ENCODE measurements at places on chromosomes 13 and 19.
A peak's percentile ranks its signal among the peaks of the same experiment; 100 is the strongest.

- DNase-seq: no peak
Measured at GRCh38 chr19:33426621-33427361, 53.3 kb downstream of the CEBPG start.

DNA sequence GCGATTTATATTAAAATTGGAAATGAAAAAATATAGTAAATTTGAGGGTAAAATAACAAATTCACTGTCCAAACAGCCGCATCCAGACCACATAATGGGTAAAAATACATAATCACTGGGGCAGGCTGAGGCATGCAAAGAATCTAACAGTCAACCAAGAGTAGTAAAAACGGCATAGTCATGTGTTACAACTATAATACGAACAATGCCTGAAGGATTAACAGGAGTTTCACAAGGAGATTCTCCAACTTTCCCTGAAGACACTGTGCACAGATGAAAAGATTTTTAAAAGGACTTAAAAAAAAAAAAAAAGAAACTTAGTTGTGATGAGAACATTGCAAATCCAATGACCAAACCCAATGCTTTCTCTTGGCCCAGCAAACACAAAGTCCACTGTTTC lies 20.4 kb upstream of the ATXN8OS start:
- DNase-seq: no peak

- no peak for DNase-seq
Measured at GRCh38 chr19:7376151-7376852, 27.6 kb downstream of the ARHGEF18 start.

DNA sequence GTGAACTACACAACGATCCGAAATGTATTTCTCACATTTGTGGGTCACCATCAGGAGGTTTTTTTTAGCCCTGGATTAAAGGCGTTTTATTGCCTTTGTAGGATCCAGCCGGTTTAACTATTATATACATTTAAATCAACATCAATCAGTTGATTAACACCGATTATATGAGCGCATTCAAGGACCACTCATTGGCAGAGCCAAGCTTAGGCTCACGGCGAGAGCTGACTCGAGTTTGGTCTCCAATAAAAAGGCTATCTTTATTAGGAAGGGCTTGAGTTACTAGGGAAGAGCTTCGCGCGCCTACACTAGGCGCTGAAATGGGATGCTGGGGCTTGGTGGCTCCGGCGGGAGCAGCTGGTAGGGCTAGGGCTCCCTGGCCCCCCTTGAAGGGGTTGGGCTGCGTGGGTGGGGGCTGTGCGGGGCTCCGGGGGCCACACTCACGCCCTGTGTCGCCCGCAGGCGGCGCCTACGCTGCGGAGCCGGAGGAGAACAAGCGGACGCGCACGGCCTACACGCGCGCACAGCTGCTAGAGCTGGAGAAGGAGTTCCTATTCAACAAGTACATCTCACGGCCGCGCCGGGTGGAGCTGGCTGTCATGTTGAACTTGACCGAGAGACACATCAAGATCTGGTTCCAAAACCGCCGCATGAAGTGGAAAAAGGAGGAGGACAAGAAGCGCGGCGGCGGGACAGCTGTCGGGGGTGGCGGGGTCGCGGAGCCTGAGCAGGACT lies 4.2 kb downstream of the PDX1 start:
- DNase-seq: peak; percentile 30

GRCh38 chr19:57583104-57583520 lies 833 bp upstream of the ZIK1 start:
- DNase-seq: no peak

DNA sequence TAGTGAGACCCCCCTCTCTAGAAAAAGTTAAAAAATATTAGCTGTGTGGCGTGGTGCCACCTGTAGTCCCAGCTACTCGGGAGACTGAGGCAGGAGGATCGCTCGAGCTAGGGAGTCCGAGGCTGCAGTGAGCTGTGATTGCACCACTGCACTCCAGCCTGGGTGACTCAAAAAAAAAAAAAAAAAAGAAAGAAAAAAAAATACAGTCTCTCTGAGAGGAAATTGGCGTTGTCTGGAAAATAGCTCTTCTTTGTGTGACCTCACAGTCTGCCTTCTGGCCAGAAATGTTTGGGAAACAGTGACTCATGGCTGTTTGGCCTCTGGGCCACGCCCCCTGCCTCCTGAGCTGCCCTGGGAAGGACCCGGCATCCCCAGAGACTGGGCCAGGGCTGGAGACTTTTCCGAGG lies 10.7 kb downstream of the MARCHF2 start:
- peak; percentile 12 for DNase-seq

GRCh38 chr13:50123002-50123401 lies 107.8 kb downstream of the KCNRG start:
- no peak for DNase-seq

GRCh38 chr13:52027832-52028231 lies 3.3 kb downstream of the UTP14C start:
- no peak for DNase-seq

GRCh38 chr19:54448040-54448773 lies 792 bp upstream of the LENG8 start:
- no peak for DNase-seq

DNA sequence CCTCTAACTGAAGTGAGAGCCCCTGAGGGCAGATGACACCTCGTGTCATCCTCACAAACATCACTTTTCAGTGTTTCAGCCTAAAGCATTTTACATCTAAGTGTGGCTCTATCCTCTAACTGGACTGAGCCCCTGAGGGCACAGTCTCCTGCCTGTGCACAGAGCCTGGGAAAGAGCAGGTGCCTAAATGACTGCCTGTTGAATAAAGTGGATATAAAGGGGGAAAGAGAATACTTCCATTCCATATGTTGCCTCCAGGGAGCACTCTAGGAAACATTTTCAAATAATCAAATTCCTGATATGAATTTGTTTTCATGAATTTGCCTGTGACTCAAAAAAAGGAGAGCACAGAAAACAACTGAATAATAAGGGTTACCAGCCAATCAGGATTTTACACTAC lies 32.2 kb downstream of the CNMD start:
- DNase-seq: no peak

DNA sequence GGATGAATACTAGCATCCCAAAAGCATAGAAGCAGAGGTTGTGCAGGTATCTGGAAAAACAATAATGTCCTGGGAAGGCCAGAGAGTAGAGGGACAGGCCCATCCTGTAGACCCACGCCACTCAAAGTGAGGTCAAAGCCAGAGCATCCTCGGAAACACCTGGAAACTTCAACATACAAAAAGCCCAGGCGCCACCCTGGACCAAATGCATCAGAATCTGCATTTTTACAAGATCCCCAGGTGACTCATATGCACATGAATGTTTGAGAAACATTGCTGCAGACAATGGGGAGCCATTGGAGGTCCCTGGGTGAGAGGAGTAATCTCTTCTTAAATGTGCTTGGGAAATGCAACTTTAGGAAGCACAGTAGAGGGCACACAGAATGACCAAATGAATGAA lies 684.1 kb downstream of the DIAPH3 start:
- no peak for DNase-seq

GRCh38 chr13:24684600-24684998 lies 4.4 kb downstream of the ATP12A start:
- peak; percentile 56 for DNase-seq

GRCh38 chr13:94198681-94199080 lies 280.8 kb downstream of the DCT start:
- no peak for DNase-seq

- no peak for DNase-seq
Measured at GRCh38 chr19:57263244-57263741, 17.0 kb upstream of the ZNF460 start.

GRCh38 chr13:111252446-111253364 lies 67.7 kb upstream of the TEX29 start:
- no peak for DNase-seq

- DNase-seq: no peak
Measured at GRCh38 chr19:52923778-52924593, 758 bp upstream of the ZNF888 start.

DNA sequence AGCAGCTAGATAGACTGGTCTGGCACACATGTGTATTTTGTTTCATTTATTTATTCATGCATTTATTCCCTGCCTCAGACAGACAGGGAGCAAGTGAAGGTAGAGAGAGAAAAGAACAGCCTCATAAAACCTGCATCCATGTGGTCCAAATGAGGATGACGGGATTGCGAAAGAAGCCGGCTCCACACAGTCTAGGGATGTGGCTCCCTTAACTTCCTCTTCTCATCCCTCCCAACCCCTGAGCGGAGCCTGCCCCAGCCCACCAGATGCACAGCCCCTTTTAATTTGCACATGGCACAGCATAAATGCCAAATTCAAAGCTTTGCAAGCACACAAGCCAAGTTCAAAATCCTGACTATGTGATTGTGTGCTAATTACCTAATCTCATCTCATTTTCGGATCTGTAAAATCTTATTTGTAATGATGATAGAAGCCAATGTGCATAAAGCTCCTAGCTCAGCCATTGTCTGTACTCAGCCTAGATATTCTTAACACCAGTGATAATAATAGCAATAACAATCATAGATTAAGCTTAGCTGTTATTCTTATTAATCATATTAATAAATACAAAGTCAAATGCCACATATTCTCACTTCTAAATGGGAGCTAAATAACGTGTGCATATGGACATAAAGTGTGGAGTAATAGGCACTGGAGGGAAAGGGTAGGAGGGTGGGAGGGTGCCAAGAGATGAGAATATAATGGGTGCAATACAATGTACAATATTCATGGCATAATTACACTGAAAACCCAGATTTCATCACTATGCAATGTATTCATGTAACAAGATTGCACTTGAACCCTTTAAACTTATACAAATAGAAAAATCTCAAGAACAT lies 156.3 kb downstream of the DCT start:
- DNase-seq: no peak

GRCh38 chr19:49210108-49210900 lies 52.7 kb downstream of the TRPM4 start:
- peak; percentile 54 for DNase-seq

GRCh38 chr19:58474291-58474996 lies 1.7 kb upstream of the ZNF446 start:
- no peak for DNase-seq

GRCh38 chr13:39494633-39495032 lies 108.4 kb downstream of the LHFPL6 start:
- no peak for DNase-seq

- no peak for DNase-seq
Measured at GRCh38 chr19:21314676-21315075, 14.5 kb downstream of the ZNF708 start.

- DNase-seq: no peak
Measured at GRCh38 chr19:17647071-17648020, 40.8 kb downstream of the UNC13A start.

- DNase-seq: no peak
Measured at GRCh38 chr13:112981451-112981850, 12.4 kb downstream of the MCF2L start.

DNA sequence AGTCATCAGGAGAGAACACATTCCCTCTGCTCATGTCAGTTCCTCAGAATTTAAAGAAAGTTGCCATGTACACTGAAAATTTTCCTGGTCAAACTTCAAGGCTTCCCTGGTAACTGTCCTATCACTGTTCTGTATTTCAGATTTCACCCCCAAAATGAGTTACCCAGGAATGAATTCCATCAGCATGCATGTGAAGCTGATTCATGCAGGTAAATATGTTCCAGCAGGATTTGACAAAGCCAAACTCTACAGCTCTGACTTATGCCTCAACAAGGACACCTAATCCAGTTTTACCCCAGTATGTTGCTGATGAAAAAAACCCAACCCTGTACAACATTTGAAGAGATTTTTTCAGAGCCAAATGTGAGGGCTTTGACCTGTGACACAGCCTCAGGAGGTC lies 21.5 kb downstream of the LIG4 start:
- DNase-seq: no peak

Measured in GM13976 (cell line).